SHP77 (cell line): ENCODE measurements at places on chromosomes 4 and X.

- no peak for DNase-seq
Observed at GRCh38 chr4:76904646-76905190, 6.8 kb upstream of the SOWAHB start.

GRCh38 chr4:6562931-6563901 lies 11.8 kb upstream of the MAN2B2 start:
- DNase-seq, result no peak

DNA sequence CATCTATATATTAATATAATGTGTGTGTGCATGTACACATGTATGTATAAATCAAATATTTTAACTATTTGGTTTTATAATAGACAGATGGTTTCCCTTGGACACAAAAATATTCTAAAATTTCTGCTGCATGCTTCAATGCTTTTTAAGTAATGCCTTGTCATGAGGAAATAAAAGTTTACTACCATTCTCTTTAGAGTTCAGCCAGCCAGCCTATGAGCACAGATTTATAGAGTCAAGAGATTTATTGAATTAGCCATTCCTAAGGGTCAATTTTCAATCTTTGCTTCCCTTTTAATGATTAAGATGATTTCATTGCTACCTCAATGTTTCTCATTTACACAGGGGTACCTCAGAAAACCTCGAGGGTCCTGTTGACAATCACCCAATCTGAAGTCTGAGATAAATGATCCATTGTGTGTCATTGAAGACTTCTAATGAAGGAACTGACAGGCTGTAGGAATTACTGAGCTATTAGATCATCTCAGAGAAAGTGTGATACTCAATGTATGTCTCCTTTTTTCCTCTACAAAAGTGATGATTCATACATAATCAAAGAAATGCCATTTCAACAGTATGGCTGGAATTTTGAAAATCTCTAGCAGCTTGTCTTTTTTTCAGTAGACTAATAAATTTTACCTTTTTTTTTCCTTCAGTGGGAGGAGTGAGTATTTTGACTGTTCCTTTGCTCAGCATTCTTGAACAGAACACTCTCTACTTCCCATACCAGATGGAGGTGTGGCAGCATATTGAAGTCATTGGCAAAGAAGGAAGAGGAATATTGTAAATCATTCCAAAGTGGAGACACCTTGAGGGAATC lies 222.6 kb upstream of the PCDH18 start:
- no peak for DNase-seq

- DNase-seq, result no peak
Observed at GRCh38 chr4:145298885-145299284, 118.5 kb upstream of the OTUD4 start.

GRCh38 chr4:16227462-16227868 lies 1.2 kb upstream of the TAPT1 start:
- DNase-seq, result no peak

- peak; percentile 4 for DNase-seq
Observed at GRCh38 chrX:107324493-107325310, 118.3 kb downstream of the DNAAF6 start.

GRCh38 chr4:83320548-83320947 lies 14.1 kb downstream of the HPSE start:
- DNase-seq, result no peak

DNA sequence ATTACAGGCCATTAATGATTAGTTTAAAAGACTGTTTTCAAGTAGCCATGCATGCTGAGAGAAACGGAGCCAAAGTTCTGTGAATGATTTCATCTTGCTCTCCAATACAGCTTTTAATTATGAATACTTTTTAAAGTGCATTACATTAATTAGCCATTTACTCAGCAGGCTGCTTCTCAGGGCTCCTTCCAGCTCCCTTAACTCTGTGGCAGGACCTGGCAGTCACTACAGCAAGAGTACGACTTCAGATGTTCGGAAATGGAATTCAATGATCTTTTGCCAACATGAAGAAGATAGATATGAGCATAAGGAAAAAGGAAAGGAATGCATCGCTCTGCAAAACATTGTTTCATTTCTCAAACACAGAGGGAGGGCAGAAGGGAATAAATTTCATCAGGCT lies 987.2 kb downstream of the PDHA2 start:
- DNase-seq, result no peak

DNA sequence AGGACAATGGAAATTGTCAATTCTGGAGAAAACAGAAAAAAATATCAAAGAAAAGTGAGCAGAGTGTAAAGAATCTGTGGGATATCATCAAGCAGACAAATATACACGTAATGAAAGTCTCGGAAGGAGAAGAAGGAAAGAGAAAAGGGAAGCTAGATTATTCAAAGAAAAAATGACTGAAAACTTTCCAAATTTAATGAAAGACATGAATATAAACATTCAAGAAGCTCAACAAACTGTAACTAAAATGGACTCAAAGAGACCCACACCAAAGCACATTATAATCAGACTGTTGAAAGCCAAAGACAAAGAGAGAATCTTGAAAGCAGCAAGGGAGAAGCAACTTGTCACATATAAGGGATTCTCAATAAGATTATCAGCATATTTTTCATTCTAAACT lies 28.3 kb downstream of the PARM1 start:
- DNase-seq, result no peak

DNA sequence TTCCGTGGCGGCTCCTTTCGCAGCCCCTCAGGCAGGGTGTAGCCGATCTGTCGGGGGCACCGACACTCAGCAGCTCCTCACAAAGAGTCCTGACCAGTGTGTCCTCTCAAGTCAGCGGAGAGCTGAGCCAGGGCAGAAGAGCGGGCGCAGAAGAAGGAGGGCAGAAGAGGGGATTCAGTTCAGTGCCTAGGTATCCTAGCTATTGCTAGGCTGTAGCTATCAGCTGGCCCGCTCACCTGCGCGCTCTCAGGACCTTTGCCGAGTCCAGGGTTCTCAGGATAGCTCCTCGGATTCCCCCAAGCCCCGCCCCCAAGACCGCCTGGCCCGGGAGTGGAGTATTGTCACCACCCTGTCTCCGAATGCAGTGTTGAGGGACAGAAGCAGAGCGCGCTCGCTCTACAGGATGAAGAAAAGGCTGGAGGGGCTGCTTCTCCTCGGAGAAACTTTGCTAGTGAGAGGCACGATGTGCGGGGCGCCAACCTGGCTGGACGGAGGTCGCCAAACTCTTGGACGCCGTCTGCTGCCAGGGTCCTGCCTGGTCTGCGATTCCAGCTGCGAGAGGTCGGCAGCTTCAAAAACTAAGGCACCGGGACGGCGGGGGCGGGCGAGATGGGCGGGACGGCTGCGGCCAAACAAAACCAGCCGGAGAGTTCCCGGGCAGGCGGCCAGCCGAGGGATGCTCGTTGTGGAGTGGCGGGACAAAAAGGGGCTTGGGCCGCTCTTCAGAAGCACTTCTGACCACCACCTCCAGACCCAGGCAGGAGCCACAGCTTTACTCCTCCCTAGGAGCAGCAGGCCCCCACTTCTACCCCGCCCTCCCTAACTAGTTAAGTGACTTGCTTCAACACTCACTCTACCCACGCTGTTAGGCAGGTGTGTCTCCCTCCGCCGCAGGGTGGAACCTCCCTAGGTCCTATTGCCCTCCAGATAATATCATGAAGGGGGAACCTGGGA lies at the start of gene XKRX:
Gene XKRX (minus strand): TSS at position 258 of the 954 bp plus-strand sequence. CDS start 613 bp downstream, outside the sequence.
- peak; percentile 0 for DNase-seq

DNA sequence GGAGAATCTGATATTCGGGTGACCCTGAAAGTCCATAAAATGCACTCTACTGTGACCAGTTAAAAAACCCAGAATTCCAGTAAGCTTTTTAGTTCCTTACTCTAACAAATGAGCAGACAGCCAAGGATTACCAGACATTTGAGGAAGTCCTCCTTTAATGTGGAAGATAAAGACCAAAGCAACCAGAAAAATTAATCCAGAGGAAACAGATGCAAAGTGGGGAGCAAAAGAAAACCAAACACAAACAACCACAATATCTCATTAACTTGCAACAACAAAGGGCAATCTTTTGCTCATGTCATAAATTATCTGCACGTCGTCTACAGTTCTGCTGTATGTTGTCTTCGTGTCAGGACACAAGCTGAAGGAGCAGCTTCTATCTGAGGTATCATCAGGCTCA lies 164.4 kb downstream of the PJA1 start:
- no peak for DNase-seq

DNA sequence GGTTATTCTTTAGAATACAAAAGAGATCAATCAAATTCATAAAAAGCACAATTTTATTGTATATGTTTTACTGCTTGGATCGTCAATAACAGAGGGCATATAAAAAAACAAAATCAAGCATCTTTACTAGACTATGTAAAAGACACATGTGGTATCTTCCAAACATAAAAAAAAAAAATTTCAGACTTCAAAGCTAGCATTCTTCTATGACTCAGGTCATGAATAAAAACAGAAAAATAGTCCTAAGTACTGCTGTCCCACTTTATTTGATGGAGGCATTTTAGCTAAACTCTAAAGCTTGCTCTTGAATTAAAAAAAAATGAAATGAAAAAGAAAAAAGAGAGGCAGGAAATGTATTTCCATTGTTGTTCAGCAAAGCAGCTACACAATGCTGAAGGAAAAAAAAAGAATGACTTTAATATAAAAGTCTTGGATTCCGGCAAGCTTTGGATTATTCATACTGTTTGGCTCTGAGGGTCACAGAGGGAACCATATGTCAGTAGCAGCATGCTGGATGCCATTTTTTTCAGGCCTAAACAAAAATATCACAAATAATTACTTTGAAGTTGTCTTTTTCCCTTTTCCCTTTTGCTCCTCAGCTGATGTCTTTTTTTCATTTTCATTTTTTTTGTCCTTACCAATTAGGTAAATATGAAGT lies 249.1 kb upstream of the DIAPH2 start:
- DNase-seq, result no peak

DNA sequence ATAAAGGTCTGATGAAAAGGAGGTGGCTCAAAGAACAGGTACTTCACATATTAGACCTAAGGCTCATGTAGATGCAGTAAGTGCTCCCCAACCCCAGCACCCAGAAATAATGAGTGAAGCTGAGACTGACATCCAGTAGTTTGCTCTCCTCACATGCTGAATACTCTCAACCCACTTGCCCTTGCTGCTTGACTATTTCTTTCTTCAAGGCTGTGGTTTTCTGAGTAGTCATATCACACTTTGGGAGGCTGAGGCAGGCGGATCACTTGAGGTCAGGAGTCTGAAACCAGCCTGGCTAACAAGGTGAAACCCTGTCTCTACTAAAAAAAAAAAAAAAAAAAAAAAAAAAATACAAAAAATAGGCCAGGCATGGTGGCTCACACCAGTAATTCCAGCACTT lies 51.5 kb upstream of the PRPS1 start:
- DNase-seq, result no peak

DNA sequence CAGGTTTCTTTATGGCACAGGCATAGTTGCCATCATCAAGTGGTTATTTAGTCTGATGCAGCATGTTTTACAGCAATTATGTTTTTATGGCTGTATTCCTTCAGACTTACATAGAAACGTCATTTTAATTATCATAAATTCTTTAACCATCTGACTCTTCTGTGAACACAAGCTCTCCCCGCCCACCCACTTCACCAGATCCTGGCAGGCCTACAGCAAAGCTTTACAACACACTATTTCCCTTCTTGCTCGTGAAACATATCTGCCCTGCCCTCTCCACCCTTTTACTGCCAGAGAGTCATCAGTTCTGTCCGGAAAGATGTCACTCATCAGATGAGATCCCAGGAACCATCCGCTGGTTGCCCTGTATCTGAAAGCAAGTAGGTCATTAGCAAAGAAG lies 120.5 kb downstream of the HS6ST2 start:
- DNase-seq, result no peak

DNA sequence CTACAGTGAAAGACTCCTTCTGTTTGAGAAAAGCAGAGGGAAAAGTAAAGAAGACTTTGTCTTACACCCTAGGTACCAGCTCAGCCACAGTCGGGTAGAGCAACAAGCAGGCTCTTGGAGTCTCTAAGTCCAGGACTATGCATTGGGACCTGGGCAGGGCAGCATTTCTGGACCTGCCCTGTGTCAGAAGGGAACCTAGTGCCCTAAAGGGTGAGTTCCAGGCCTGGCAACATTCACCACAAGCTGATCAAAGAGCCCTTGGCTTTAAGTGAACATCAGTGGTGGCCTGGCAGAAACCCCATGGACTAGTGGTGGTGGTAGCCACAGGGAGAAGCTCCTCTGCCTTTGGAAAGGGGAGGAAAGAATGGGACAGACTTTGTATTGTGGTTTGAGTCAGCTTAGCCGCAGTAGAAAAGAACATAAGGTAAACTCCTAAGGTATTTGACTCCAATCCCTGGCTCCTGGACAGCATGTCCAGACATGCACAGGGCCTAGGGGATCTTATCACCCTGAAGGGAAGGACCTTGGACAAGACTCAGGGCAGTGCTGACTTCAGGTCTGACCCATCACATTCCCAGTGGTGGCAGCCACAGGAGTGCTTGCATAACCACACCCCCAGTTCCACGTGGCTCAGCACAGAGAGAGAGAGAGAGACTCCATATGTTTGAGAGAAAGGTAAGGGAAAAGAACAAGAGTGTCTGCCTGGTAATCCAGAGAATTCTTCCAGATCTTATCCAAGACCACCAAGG lies 32.6 kb downstream of the CCDC158 start:
- DNase-seq, result no peak

GRCh38 chr4:188780686-188781085 lies 641.4 kb downstream of the TRIML1 start:
- DNase-seq, result no peak

DNA sequence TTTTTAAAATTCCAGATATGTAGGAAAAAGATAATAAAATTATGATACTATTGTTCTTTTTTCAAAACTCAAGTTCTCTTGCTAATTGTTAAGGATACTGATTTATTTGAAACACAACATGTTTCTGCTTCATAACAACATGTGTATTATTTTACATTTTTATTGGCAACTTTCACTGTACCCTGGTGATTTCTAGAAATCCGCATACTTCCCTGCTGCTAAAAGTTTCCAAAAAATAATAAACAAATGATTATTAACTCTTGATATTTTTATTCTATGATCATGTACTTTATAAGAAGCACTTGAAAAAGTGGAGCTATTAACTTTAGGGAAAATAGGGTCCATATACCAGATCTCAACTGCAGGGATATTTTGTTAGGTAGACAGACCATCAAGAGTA lies 71.2 kb upstream of the HCCS start:
- no peak for DNase-seq

DNA sequence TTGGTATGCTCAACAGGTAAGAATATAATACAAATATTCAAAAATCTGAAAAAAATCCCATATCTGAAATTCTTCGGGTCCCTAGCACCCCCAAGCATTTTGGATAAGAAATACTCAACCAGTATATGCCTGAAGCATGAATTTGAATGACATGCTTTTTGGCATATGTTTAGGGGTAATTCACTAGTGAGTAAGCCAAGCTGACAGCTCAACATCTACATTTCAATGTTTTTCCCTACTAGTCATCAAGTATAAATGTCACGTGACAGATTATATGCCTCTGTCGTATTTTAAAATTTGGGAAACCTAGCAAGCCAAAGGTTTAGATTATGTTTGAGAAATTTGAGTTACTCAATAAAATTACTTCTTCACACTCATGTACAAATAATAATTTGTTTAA lies 125.1 kb downstream of the FGF16 start:
- DNase-seq, result no peak

- DNase-seq, result no peak
Observed at GRCh38 chr4:786074-786741, 39.7 kb downstream of the CPLX1 start.

GRCh38 chrX:150621652-150622051 lies 53.2 kb downstream of the MTM1 start:
- no peak for DNase-seq
